ENCODE measurements at places on chromosomes 11 and 22.
A peak's percentile ranks its signal among the peaks of the same experiment; 100 is the strongest.

DNA sequence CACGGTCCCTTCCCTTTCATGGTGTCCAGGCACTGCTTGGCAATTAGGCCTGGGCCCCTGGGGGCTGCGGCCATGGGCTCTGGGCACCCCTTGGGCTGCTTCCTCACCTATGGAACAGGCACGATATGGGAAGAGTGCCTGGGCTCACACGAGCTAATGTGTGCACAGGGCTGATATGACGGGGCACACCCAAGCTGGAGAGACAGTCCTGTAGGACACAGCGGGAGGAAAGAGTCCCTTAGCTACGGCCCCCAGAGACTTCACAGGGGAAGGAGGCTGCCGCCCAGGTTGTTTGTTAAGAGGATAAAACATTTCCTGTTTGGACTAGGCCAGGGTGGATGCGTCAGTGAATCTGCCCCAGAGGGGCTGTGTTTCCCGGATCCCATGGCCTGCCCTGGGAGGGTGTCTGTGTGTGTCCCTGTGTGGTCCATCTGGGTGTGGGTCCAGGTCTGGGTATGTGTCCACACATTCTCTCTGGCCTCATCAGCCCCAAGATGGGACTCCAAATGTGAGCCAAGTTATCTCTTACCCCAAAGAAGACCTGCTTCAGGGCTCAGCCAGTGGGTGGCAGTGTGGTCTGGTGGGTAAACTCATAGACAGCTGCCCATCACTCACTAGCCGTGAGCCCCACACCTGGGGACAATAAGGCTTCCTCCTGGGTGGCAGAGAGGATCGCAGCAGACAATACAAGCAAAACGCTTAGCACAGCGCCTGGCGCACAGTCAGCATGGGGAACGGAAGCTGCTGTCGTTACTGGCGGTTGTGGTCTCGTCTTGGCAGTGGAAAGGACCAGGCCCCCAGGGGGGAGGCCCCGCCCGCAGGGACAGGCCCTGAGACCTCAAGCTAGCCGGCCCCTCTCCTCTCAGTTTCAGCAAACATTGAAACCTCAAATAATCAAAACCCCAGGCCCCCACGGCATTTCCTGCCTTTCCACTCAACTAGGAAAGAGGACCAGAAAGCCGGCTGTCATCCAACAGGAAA is 3.2 kb upstream of the EMID1 start:
- DNase-seq = no peak

DNA sequence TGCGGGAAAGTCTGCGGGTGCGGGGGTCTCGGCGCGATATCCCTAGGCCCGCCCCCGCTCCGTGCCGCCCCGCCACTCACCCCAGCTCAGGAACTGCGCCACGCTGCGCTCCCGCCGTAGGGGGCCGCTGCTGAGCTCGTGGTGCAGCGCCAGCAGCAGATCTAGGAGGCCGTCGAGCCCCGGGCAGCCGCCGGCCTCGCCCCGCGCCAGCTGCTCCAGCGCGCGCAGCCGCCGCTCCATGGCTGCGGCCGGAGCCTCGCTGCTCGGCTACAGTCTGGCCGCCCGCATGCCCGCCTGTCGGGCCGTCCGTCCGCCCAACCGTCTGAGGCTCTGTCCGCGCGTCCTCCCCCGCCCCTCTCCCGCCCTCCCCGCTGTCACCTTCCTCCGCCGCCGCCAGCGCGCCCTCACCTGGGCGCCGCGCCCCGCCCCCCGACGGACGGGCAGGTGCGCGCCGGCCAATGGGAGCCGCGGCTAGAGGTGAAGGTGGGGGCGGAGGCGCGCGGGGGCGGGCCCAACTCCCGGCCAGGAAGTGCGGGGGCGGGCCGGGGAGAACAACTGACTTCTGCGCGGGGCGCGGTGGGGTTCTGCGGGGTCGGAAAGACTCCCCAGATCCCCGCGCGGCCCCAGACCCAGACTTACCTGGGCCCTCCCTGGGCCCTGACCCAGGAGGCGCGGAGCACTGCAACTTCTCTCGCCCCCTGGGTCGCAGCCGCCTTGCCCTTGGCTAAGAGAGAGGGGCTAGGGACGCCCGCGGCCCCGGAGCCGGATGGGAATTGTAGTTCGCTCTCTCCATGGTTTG is at the start of gene CDC42BPG:
CDC42BPG (minus strand) TSS at position 324 of the 799 bp plus-strand sequence; CDS start at position 240, 84 bp downstream.
- DNase-seq = peak; percentile 47

DNA sequence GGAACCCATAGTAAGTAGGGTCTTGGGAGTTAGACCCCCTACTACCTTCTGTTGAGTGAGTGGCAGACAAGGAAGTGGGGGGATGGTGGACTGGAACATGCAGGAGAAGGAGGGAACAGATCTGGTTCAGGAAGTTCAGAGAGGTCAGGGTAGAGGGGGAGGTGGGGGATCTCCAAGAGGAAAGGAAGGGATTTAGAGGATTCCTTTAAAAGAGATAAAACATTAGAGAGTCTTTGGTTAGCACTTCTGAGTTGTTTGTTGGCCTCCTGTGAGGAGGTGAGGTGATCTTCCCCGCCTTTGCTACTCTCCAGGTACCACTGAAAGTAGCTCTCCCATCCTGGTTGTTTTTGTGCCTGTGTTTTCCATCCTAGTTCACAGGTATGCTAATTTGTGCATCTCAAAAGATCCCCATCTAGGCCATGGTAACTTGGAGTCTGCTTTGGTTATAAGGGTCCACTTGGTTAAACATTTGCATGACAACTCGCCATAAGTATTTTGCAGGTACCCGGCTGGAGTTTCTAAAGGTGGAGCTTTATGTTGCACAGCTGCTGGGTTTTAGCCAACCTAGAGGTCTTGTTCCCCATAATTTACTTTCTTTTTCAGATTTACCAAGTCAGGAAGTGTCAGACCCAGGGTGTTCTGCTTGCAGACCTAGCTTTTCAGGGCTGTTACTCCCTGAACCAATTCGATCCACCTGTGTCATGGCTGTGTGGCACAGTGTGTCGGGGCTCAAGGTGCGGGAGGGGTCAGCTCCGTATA is 79.3 kb upstream of the SORL1 start:
- no peak for DNase-seq

DNA sequence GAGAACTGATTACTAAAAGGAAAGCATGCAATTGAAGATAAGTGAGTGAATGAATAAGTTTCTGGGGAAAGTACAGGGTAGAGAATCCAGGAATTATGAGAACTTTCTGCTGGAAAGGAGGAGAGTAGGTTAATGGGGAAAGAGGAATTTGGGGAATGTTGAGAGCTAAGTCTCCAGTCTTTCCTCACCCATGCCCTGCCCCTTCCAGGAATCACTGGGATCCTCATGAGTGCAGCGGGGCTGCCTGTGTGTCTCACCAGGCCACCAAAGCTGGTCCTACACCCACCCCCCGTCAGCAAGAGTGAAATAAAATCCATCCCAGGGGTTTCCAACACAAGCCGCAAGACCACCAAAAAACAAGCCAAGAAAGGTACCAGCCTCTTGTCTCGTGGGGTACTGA is 17.0 kb downstream of the DTX4 start:
- DNase-seq = no peak

DNA sequence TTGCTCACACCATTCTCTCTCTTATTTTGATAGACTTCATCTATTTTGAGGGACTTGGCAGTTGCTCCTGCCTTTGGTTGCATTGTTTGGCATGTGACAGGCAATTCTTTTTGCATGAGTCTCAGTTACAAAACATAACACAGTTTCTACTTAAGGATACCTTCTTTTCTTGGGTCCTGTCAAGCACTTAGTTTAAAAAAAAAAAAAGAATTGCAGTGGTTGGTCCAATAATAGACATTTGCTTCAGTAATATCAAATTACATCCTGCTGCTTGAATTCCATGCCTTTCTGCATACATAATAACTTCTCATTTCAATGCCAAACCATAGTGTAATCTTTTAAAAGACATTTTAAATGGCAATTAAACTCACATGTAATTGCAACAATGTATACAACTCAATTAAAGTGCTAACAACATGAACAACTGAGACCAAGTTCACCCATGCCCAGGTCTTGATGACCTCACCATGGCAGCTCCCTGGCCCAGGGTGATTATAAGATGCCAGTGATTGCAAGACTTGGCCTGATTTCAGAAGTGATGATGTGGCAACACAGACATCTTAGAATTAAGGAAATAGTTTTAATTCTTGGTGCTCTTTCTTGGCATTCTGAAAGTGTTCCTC is 32.2 kb upstream of the PLET1 start:
- peak; percentile 88 for DNase-seq

DNA sequence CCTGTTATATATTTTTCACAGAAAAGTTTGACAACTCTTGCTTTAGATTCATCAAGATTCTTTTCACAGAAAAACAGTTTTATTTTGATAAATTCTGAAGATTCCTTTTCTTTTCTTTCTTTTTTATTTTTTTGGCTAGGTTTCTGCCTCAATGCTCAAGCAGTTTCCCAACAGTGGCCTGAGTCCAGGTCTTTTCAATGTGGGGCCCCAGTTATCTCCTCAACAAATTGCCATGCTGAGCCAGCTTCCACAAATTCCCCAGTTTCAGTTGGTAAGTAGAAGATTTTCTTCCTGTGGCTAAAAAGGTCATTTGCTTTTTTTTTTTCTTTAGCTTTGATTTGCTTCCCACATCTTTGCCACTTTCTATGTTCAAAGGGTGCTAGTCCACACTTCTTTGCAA is 46.0 kb upstream of the ADSL start:
- no peak for DNase-seq

DNA sequence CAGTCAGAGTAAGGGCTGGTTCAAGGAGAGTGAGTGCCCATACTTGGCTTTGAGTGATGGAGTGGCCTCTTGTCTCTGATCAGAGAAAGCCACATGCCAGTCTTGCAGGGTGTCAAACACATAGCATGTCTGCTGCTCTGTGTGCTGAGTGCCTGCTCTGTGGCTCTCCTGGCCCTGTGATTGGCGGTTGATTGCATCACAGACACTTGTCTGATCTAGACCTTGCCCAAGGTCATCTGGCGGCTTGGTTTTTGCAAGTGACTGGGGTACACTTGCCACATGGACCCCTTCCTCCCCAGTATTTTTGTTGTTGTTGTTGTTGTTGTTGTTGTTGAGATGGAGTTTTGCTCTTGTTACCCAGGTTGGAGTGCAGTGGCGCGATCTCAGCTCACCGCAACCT is 10.3 kb downstream of the OSBP2 start:
- DNase-seq = no peak

DNA sequence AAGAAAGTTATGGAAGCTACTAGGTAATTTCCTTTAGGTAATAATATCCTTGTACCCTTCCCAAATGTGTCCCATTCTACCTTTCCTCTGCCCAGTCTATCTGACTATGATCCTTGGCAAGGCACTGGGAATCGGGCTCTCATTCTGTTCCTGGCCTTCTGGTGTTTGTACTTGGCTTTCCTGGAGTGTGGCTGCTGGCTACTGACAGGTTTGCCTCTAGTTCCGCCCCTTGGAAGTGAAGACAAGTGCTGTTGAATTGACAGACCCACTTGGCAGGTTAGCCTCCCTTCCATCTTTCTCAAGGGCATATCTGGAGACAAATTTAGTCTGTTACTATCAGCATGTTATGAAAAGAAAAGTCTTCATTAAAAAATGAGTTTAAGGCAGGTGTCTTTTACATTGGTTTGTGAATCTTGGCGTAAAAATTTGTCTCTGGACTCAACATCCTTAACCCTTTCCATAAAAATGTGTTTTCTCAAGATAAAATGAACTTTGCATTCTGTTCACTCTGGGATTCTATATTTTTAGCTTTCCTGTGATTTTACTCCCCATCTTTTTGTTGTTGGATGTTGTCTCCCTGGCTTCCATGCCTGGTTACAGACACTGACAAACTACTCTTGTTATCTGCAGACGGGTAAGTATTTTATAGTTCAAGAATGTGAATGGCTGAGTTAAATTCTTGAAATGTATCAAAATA is 287.4 kb upstream of the PDGFD start:
- no peak for DNase-seq

- DNase-seq = no peak
Measured at GRCh38 chr11:125211191-125211947, 46.8 kb downstream of the PKNOX2 start.

DNA sequence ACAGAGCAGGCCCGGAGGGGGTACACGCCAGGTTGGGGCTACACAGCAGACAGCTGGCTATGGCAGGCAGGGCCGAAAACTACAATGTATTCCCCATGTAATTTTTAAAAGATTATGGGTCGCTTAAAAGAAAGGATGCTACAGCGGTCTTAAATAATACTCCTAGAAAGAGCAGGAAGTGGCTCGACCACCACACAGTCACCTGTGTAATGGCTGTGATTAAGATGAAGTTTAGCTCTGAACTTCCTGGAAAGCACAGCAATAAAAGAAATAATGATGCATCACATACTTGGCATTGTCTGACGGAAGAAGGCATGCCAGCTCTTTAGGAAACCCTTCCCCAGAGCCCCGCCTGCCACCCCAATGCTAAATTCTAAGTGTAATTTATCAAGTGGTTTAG is 32.6 kb downstream of the WNT11 start:
- DNase-seq = no peak

DNA sequence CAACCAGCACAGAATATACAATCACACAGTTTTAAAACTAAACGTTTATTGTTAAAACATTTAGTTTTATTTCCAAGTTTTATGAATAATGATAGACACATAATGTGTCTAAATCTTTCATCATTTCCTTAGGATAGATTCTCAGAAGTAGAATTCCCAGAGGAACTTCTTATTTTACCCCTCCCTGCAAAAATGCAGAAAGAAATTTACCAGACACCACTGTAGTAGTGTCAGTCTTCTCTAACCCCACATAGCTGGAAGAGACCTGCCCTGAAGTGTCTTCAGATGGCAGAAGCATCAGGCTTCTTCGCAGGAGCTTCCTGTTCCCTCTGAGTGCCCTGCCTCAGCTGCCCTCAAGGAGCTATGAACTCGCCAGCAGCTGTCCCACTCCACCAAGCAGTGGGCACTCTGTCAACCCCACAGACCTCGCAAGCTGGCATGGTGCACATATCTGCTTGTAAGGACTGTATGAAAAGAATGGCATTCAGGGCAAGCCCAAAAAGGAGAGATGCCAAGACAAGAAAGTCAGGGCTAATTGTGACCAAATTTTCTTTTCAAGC is 28.5 kb upstream of the PAK1 start:
- no peak for DNase-seq

GRCh38 chr11:78234006-78234405 is 45.3 kb downstream of the USP35 start:
- DNase-seq = no peak

DNA sequence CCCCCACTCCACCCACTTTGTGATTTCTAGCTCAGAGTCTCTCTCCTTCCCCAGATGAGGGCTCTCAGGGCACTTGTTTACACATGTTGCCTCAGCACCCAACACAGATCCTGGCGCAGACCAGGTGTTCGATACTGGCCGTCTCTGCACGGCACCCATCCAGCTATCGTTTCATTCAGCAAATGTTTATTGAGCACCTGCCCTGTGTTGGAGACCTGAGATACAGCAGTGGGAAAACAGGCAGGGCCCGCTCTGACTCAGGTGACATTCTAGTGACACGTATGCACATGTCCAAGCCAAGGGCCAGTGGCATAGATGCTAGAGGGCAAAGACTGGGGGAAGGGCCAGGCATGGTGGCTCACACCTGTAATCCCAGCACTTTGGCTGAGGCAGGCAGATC is 71.9 kb downstream of the NFAM1 start:
- no peak for DNase-seq

DNA sequence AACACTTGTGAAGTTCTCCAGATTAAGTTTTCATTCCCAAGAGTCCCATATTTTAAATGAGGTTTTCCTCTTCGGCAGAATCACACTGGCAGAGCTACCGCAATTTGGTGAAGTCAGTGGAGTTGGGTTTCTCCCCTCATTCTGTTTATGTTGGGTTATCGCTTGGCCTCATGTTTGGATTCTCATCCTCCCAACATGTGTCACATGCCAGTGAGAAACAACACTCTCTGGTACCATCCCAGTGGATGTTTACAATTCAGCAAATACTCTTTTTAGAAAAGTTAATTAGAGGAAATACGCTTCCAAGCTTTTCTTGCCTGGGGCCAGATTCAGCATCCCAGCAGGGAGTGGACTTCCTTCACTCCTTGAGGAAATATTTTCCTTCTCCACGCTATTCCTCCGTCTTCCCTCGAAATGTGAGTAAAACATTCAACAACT is 2.1 kb downstream of the PAMR1 start:
- peak; percentile 69 for DNase-seq

All from foreskin fibroblast (primary cell).